ENCODE measurements at places on chromosomes 6 and 20.

DNA sequence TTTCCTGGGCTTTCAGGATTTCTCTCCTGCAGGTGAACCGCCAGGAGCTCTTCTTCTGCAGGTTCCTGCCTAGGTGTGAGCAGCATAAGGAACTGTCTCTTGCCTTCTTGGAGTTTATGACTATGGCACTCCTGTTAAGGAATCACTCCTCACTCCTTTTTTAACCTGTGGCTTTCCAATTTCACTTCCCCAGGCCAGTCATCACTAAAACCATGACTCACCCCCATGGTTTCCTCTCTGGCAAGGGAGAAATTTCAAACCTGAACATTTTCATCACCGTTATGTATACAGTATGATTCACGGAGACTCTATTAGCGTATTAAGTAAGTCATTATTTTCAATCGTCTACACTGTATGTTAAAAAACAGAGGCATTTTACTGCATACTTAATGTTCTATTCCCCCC, 78.2 kb upstream of the ARID1B start:
- no peak for DNase-seq

DNA sequence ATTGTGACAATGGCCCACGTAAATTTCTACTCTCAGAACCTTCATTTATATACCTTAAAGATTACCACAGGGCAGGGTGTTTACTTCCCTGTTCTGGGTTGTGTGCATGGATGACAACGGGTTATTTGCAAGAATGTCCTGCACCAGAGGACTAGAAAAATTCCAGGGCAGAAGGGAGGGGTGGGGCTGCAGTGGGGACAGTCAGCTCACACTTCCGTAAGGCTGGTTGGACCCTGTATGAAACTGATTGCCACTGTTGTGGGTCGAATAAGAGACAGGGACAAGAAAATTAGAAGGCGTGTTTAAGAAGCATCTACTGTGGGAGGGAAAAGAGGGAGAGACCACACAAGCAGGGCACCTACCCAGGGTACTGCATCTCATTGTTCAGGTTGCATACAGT, 96.5 kb downstream of the SNAP25 start:
- no peak for DNase-seq

DNA sequence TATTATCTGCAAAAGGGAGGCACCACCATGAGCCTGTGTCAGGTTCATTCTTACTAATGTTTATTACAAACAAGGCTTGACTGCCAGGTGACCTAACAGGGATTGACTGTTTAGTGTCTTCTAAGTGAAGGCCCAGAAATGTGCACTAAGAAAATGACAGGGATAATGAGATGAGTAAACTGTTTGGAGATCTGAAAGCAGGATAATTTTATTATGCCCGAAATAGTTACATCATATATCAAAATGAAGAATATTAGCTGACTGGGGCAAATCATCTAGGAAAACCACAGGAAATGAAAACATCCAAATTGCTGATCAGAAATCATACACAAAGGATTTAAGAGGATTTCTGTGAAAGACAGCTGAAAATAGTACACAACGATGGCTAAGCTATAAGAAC, 516.7 kb downstream of the HDGFL1 start:
- DNase-seq, result no peak

- DNase-seq, result no peak
Observed at GRCh38 chr6:92024110-92024509, 1395.2 kb downstream of the EPHA7 start.

DNA sequence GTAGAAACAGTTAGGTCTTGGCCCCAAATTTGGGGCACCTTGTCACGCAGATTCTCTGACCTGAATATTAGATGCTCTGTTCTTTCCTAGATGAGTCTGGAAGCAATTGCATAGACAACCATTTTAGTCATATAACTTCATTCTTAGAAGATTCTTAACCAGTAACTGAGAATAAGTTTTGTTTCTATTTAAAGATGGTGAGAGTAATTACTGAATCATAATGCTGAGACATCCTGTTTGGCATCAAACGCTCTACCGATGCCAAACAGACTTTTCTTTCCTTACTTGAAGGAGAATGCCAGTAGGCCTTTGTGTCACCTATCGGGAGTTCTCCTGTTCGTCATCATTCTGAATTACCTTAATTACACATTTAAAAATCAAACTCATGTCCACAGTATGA, 131.6 kb upstream of the ID4 start:
- no peak for DNase-seq

- no peak for DNase-seq
Observed at GRCh38 chr6:169035385-169036240, 218.0 kb downstream of the THBS2 start.

- DNase-seq, result no peak
Observed at GRCh38 chr20:25038103-25038410, 19.9 kb downstream of the ACSS1 start.

- DNase-seq, result no peak
Observed at GRCh38 chr20:62297449-62298227, 5.2 kb upstream of the ADRM1 start.

- no peak for DNase-seq
Observed at GRCh38 chr6:137233911-137234863, 15.0 kb upstream of the IFNGR1 start.

- DNase-seq, result no peak
Observed at GRCh38 chr20:13046409-13046808, 37.6 kb downstream of the SPTLC3 start.

- DNase-seq, result peak; percentile 16
Observed at GRCh38 chr20:59663513-59664060, 59.2 kb downstream of the PHACTR3 start.

DNA sequence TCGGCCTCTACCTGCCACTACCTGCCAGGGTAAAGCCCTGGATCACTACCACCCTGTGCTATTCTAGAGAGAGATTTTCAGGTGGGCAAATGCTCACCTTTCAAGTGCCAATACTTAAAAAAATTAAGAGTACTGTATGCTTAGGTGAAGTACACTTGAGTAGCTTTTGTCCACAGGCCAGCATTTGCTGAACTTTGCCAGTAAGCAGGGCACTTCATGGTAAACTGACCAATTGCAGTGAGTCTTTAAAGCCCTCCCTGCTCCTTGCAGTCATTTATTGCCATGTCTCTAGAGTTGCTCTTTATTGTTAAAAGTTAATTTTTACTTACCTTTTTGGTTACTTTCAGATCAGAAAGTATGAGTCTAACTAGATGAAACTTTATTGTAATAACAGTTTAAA, 58.5 kb downstream of the PLAGL1 start:
- no peak for DNase-seq

DNA sequence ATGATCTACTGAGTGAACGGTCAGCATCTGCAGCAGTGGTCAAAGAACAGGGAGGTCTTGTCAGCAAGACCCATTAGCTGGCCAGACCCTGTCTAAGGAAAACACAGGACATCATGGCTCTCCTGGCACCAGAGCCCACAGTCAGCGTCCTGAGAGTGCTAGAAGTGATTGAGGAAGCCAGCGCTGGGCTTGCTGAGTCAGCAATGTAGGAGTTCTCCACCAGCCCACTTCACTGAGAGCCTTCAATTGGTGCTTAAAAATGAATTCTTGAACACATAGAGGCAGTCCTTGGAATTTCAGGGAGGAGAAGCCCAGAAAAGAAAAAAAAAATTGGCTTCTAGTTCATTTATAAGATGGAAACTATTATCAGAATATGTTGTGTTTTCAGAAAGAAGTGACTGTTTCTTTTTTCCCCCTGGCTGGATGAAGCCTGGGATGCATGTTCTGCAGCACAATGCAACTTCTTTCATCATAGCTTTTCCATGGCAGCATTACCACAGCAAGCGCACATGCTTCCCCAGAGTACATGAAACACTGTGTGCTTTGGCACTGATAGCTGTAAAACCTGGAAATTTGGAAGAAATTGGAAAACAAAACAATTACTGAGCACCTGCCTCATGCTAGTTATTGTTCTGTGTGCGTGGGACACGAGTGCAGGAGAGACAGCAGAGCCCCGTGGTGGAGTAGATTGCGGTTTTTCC, 899.9 kb downstream of the C6orf118 start:
- no peak for DNase-seq

- no peak for DNase-seq
Observed at GRCh38 chr20:49450281-49450721, 32.2 kb downstream of the KCNB1 start.

DNA sequence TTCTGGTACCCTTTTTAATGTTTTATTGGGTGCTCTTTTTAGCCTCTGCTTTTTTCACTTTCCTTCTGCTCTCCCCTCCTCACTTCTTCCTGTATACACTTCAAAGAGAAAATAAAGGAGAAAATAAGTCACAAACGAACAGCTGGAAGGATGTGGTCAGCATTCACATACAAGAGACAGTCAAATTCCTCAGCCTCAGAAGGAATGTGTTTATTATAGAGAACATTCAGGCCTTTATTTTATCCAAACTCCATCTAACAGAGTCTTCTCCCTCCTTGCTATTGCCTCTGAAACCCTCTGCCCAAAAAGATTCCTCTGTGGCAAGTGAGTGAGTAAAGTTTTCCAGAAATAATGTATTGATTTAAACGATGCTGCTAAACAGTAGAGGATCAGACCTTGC, 490.4 kb downstream of the FRK start:
- no peak for DNase-seq

- DNase-seq, result no peak
Observed at GRCh38 chr20:45564760-45565276, 14.3 kb downstream of the WFDC8 start.

DNA sequence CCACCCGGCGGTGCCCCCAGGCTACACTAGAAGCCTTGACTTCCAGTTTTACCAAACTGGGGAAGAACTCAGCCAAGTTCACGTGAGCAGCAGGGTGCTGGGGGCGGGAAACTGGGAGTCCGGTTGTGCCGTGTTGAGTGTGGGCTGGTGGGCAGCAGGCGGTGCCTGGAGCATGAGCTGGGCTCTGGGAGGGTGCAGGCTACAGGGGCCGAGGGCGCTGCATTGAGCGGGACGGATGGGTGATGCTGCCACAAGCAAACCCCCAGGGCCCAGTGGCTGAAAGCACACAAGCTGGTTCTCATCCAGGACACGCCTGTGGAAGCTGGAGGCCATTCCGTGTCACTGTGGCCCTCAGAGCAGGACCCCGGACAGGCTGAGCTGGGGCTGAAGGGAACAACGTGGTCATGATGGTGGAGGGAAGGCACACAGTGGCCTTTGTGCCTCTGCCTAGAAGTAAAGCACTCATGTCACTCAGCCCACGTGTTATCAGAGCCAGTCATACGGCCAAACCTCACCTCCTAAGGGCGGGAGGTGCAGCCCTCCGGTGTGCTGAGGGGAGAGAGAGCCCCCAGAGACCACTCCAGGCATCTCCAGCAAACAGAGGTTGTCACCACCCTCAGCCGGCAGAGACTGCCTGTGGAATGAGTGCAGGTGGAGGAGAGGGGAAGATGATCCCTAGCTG, 29.5 kb downstream of the RBM38 start:
- no peak for DNase-seq

DNA sequence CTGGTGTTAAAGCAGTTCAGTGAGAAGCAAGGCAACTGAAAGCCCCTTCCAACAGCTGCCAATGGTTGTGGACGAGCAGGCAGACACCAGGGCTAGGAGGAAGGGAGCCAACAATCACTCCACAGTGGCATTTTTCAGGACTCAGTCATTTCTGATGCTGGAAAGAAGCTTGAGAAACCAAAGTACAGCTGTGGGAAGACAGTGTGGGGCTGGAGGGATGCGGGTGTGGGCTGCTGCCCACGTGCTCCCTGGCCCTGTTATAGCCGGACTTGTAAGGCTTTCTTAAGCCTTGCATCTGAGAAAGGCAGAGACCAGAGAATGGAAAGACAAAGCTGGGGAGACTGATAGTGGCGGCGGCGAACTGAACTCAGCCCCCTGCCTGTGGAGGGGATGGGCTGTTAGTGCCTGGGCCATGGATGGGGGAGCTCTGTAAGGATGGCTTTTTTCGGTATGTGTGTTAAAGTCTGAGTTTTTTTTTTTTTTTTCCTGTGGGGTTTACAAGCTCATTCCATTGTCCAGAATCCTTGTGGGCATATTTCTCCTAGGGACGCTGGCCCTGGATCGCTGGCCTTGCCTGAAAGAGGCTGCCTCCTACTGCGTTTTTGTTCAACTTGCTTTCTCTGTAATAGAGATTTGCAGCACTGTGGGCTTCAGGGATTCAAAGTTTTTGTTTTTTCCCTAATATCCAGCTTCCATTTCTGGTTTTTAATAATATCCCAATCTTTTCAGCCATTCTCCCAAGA, 91.7 kb downstream of the GJA10 start:
- no peak for DNase-seq

- no peak for DNase-seq
Observed at GRCh38 chr6:97176468-97176867, 106.5 kb downstream of the MMS22L start.

- DNase-seq, result peak; percentile 68
Observed at GRCh38 chr6:16277101-16277981, 39.0 kb downstream of the GMPR start.

- no peak for DNase-seq
Observed at GRCh38 chr20:49677777-49678758, 35.6 kb downstream of the B4GALT5 start.

- DNase-seq, result no peak
Observed at GRCh38 chr6:169627736-169628607, 73.9 kb downstream of the WDR27 start.

- no peak for DNase-seq
Observed at GRCh38 chr6:136160250-136160649, 89.9 kb downstream of the MTFR2 start.

- no peak for DNase-seq
Observed at GRCh38 chr20:57176842-57177241, 89.6 kb downstream of the BMP7 start.

DNA sequence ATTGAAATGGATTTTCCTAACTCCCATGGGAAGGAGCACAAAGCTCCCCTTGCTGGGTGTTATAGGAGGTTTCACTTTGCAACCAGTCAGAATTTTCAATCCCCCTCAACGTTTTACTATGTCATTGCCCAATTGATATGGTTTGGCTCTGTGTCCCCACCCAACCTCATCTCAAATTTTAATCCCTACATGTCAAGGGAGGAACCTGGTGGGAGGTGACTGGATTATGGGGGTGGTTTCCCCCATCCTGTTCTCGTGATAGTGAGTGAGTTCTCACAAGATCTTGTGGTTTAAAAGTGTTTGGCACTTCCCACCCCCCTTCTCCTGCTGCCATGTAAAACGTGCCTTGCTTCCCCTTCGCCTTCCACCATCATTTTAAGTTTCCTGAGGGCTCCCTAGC, 62.9 kb downstream of the ZMYND8 start:
- DNase-seq, result no peak

DNA sequence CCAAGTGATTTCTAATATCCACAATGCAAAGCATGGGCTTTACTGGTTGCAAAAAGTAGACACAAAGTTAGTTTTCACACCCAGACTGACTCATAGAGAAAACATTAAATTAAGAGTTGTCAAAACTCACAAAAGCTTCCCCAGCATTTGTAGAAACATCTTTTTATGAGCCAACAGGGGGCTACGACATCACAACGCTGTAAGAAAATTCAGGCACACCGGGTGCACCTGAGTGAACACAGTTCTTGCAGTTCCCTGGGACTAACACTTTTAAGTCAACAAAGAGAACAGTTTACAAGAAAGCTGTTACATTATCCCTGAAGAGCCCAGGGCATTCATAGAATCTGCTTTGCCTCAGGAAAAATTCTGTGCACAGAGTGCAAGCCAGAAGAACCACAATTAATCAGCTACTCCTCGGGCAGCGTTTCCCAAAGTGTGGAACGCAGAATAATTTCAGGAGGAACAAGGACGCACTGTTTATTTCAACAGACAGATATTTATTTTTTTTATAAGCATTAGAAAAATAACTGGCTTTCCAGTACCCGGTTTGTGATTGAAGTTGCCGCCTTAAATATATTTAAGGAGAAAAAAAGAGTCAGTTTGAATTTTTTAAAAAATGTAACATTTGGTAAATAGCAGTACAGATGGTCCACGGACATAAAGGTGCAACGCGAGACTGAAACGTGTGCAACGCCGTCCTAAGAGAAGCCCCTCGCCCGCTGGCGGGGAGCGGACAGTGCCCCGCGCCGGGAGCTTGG, 1.2 kb downstream of the NCOA5 start:
- no peak for DNase-seq

Measured in liver (tissue), 10 donors.